ENCODE measurements at places on chromosomes 1 and 21.

DNA sequence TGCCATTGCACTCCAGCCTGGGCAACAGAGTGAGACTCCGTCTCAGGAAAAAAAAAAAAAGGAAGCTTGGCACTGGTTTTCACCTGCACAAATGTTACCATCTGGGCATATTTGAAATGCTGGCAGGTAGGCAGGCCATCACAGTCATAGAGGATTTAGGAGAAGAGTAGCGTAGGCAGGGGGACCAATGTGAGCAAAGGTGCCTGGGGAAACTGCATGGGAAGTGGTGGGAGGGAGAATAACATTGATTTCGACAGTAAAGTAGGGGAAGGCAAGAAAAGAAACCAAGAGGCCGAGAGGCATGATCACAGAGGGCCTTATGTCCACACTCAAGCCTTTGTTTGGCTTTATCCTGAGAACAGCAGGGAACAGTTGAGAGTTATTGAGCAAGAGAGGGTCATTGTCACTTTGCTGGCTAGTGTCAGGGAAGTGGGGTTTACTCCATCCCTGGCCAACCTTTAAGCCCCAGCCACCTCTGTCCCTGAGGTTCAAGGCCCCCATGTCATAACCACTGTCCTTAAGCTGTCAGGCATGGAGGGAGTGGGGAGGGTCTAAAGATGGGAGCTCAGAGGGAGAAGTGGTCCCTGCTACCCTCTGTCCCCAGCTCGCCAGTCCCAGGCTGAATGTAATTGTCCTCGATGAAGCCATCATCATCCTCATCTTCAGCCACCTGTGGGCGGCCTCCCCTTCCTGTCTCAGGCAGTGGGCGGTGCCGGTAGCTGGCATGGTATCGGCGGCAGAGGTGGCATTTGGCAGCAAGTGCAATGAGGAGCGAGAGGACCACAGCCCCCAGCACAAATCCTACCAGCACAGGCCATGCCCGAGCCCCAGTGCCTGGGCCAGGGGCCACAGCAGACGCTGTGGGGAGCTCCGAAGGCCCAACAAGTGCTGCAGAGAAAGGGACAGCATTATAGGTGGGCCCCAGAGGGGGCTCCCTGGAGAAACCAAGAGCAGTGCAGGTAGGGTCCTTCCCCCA lies 2.9 kb downstream of the C1orf210 start:
- no peak for DNase-seq

DNA sequence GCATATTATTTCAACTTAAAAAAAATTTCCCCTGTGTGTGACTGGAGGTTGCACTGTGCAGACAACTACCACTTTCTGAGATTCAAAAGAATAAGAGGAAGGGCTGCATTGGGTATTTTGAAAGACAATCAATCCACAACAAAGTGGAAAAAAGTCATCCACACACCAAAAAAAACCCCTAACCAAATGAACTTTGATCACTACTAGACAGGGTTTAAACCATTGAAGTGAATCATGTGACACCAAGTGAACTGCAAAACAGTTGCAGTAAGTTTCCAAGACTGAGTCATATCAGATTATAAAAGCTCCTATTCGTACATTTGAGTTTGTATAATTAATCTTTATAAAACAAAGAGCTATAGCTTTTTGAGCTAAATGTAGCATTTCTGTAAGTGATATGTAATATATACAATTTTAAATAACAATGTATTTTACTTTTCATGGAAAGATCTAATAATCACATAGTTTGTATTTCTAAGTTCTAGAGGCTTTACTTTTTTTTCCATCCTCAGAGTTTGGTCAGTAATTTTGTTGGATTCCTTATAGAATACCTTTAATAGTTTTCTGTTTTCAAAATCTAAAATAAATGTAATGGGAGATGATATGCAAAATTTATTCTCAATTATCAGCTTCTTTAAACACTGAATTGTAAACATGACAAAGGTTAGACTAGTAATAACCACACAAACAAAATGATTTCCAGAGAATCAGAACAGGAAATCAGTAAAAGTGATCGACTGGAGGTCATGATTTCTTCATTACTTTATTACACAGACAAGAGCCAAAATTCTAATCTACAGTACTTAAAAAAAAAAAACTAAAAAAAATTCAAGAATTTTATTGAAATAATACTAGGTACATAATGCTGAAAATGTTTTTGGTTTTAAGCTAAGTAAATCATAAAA lies 50.5 kb upstream of the GFI1 start:
- no peak for DNase-seq

GRCh38 chr1:6414443-6414844 lies 5.3 kb downstream of the HES2 start:
- no peak for DNase-seq

DNA sequence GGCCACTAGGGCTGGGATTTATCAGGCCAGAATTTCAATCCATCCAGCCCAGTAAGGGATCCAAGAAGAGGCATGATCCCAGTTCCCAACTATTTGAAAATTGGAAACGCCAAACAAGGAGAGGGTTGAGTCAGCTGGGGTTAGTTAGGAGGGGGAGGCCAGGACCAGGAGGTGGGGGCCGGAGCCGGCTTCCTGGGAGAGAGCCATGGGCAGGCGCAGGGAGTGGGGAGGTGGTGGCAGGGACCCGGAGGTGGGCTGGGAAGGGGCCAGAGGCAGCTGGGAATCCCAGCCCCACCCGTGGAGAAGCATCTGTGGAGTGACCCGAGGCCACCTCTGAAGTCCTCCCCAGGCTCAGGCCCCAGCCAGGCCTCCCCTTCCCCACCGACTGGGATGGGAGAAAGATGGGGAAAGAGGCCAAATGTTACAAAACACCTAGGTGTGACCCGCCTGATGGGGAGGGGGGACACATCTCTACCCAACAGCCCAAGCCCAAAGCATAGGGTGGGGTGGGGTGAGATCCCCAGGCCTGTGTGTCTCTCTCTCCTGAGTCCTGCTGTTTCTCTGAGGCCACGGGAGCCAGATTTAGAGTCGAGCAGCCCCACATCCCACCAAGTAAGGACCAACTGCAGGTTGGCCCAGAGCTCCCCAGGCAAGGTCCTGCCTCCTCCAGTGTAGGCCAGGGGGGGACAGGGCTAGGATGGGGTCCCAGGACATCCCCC lies 10.1 kb downstream of the HSPG2 start:
- no peak for DNase-seq

DNA sequence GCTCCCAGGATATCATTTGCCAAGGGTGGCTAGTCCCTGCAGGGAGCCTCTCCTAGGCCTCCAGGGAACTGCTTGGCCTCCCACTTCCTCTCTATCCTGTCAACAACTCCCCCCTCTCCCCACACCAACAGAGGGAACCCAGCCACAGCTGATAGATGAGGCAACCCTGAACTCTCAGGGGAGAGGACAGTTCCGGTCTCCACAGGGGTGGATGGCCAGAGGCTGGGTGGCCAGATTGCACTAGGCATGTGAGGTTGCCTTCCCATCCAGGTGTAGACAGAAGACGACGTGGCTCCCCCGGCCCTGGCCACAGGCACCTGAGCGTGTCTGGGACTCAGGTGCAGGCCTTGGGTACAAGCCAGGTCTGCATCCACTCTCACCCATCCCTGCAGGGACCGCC lies 53.3 kb downstream of the TOR1AIP2 start:
- DNase-seq, result no peak

DNA sequence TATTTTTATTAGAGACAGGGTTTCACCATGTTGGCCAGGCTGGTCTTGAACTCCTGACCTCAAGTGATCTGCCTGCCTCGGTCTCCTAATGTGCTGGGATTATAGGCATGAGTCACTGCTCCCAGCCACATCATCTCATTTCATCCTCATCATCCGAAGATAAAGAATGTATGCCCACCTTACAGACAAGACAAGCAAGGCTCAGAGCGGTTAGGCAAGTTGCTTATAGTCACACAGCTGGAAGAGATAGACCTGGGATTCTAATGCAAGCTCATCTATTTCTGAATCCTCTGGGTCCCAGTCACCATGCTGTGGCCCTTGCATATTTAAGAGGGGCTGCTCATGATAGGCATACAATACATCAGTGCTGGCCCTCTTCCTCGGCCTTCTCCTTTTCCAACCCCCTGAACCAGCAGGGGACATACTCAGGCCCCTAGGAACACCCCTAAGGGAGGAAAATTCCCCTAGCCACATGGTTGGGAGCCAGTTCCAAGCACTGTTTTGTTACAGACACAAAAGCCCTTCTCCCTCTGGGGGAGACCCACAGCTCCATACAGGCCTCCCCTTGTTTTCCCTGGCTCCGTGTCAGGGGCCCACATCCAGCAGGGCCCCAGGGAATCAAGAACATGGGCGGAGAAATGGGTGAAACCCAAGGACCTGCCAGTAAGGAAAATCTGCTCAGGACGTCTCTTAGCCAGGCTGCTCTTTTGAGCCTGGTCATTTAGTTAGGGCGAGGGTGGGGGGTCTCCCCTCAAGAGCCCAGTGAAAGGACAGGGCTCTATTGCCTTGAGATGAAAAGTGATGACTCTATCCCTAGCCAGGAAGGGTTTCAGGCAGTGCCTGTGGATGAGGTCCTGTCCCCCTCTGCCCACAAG lies 6.9 kb downstream of the CSRP1 start:
- no peak for DNase-seq

DNA sequence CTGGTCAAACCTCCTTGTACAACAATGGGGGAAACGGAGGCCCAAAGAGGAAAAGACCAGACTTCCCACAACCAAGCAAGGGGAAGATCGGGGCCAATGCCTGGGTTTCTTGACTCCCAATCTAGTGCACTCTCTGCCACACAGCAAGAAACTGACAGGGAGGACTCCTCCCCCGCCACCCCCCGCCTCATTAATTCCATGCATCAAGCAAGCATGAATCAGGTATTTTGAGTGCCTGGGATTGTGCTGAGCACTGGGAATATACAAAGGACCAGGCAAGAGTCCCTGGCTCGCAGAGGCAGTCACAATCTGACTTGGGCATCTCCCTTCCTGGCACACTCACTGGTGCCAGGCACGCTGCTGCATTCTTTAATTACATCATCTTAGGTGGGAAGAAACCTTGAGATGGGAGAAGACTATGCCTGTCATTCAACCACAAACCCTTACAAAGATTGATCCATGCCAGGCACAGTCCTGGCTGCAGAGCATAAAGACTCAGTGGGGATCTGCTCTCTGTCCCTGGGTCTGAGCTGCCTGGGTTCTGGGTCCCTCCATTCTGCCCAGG lies 4.4 kb upstream of the KCNC4 start:
- no peak for DNase-seq

- DNase-seq, result no peak
Observed at GRCh38 chr1:117290890-117291289, 76.4 kb upstream of the MAN1A2 start.

- DNase-seq, result no peak
Observed at GRCh38 chr1:239955431-239955830, 136.3 kb upstream of the FMN2 start.

DNA sequence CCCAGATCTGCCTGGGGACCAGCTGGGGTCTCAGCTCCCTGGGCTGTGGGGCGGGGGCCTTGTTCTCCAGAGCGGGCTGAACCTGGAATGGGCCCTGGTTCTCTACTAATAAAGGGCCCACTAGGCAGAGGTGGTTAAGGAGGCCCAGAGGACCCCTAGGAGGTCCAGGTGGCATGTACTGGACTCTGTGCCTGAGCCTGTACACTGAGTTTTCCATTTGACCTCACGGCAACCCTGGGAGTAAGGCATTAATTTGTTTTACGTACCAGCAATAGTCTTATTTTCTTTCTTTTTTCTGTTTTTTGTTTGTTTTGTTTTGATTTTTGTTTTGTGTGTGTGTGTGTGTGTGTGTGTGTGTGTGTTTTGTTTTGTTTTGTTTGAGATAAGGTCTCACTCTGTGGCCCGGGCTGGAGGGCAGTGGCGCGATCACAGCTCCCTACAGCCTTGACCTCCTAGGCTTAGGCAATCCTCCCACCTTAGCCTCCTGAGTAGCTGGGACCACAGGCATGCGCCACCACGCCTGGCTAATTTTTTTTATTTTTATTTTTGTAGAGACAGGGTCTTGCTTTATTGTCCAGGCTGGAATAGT lies 19.6 kb upstream of the FAM131C start:
- no peak for DNase-seq

GRCh38 chr1:64006276-64007051 lies 197.0 kb upstream of the UBE2U start:
- DNase-seq, result no peak

DNA sequence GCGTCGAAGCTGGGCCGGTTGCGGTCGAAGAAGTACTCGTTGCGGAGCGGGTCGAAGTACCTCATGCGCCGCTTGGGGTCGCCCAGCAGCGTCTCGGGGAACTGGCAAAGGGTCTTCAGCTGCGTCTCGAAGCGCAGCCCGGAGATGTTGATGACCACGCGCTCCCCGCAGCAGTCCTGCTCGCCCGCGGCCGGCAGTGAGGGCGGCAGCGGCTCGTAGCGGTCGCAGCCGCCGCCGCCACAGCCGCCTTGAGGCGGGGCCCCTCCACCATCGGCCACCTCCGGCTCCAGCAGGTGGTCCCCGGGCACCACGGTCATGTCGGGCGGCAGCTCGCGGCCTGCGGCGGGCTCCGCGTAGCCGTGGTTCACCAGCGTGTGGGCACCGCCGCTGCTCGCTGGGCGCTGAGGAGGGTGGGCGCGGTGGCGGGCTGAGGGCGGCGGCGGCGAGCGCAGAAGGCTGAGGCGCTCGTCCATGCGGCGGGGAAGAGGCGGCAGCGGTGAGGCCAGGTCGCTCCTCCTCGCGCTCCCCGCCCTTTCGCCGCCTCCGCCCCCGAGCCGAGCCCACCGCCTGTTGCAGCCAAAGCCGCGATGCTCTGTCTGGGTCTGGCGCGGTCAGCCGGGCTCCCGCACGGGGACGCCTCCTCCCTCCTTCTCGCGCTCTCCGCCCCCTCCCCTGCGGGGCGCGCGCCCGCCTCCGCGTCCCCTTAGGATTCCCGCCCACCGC lies at the start of gene KCNA3:
Gene KCNA3, minus strand, starts transcription at position 604 of the 723 bp plus-strand sequence. Its CDS starts 131 bp downstream, at position 473.
- peak; percentile 58 for DNase-seq

- DNase-seq, result no peak
Observed at GRCh38 chr1:38608202-38608864, 251.2 kb downstream of the RRAGC start.

DNA sequence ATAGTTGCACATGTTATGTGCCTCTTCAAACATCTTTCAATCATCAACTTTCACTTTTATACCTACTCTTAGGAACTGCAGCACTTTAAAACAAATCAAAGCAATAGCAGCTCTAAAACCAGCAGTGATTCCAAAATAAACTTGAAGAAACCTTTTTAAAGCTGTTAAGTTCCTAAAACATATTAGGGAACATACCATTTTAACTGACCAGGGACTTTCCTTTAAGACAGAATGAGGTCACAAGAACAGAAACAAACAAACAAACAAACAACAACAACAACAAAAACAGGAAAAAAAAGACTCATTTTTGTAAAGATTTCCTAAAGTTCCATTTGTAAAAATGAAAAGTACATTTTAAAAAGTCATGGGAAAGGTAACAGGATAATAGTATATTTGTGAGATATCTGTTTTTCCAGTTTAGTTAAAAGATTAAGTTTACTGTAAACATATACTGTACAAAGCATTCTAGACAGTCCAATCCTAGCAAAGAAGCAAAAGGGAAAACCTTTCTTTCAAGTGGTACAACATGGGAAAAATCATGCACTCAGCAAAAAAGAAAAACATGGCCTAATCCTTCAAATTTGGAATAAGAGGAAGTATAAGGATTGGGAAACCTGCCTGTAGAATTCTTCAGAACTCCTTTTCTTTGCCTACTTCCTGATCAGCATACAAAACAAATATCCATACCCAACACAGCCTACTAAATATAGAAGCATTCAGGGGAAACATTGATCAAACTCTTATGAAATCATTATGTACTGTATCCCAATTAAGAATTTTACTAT lies 45.5 kb downstream of the EPS15 start:
- DNase-seq, result no peak

Measured in activated CD8-positive, alpha-beta memory T cell treated with anti-CD3 and anti-CD28 coated beads for 1 hour (primary cell).